ENCODE measurements at places on chromosomes 11 and 22.
A peak's percentile ranks its signal among the peaks of the same experiment; 100 is the strongest.

DNA sequence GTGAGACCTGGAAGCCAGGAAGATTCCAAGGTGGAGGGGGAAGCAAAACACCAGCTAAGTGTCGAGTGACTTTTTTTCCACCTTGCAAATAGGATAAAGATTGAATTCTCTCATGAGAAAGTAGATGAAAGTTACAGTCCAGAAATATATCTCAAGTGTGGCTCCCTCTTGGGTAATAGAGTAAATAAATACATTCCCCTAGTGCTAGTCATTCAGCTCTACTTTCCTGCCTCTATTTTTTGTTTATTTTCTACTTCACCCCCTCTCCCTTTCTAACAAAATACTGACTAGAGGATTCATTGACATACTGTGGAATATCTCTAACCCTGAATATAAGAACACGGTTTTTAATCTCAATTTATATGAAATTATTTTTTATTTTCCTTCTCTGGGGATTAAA lies 19.2 kb upstream of the OOSP4B start:
- DNase-seq, result no peak

- no peak for DNase-seq
Observed at GRCh38 chr22:40334899-40335298, 11.4 kb upstream of the ADSL start.

DNA sequence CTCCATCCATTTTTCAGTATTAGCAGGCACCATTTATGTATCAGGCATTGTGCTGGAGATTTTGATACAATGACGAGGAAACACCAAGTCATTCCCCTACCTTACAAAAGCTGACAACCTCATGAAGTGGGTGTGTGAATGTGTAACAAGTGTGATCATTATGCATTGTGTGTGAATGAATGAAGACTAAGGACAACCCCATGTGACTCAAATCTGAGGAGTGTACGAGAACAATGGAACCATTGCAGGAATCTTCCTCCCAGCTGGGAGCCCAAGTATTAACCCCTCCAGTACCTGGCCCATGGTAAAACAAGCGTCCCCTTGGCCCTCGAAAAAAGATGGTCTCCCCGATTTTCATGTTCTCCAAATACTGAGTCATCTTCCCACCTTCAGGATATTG lies 4.4 kb downstream of the CYB5R2 start:
- DNase-seq, result peak; percentile 81

- DNase-seq, result no peak
Observed at GRCh38 chr11:1640076-1640946, 10.7 kb downstream of the KRTAP5-5 start.

- peak; percentile 46 for DNase-seq
Observed at GRCh38 chr22:41243361-41243760, 2.6 kb upstream of the CHADL start.
